ENCODE measurements at places on chromosomes 6 and 20.

DNA sequence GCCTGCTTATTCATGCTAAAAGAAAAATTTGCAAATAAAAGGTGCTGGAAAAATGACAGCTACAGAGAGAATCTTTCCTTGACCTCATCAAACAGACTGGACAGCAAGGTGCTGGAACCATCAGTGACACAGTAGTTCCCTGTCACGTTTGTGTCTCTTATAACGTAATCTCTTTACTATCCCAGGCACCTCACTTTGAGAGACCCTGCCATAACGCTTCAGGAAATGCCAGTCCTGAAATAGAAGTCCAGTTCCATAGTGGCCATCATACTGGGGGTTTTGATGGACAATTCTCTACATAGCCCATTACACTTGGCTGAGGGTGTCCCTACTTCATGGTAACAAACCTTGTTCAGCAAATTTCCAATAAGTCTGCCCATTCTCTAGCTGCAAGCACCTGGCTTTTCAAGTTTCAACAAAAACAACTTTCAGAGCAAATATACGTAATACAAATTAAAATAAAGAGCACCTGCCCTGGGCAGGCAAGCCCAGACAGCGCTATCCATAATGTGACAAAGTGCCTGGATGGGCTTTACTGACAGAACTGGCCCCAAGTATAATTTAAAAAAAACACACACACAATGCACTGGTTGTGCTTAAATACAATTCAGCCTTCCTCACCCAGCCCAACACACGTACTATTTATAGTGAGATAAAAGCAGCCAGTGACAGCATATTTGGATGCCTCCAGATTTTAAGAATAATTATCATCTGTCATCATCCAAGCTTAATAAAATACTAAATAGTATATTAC lies 38.7 kb downstream of the CNKSR3 start:
- DNase-seq, result no peak

- DNase-seq, result no peak
Measured at GRCh38 chr6:157966589-157966977, 15.1 kb upstream of the SYNJ2 start.

DNA sequence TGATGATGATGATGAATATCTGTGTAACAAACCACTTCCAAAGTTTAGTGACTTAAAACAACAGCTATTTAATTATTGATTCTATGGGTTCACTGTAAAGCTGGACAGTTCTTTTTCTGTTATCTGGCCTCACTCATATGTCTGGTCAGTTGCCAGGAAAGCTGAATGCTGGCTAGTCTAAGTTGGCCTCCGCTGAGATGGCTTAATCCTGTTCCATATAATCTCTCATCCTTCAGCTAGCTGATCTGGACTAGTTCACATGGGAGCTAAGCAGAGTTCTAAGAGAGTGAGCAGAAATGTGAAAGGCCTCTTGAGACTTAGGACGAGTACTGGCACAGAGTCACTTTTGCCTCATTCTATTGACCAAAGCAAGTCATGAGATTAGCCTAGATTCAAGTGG lies 334.7 kb upstream of the FLRT3 start:
- no peak for DNase-seq

- DNase-seq, result no peak
Measured at GRCh38 chr20:10318291-10319024, 99.8 kb downstream of the SNAP25 start.

- DNase-seq, result no peak
Measured at GRCh38 chr20:35909176-35909575, 45.1 kb downstream of the SCAND1 start.

- DNase-seq, result no peak
Measured at GRCh38 chr6:142173980-142174379, 26.9 kb downstream of the VTA1 start.

- no peak for DNase-seq
Measured at GRCh38 chr6:145546265-145546664, 189.1 kb downstream of the EPM2A start.

- no peak for DNase-seq
Measured at GRCh38 chr6:20907486-20908071, 373.3 kb downstream of the CDKAL1 start.

DNA sequence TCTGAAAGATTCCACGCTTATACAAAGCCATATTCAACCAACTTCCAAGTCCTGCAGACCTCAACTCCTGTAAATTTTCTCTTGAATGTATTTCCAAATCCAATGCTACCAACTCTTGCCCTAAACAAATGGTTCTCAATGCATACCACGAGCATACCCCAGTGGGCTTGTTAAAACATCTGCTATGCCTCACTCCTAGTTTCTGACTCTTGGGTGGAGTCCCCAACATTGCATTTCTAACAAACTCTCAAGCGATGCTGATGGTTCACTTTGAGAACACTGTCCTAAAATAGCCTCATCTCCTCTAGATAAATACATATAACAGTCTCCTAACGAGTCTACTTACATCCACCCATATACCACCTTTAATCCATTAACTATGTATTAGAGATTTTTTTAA lies 7.3 kb downstream of the HBS1L start:
- DNase-seq, result no peak

DNA sequence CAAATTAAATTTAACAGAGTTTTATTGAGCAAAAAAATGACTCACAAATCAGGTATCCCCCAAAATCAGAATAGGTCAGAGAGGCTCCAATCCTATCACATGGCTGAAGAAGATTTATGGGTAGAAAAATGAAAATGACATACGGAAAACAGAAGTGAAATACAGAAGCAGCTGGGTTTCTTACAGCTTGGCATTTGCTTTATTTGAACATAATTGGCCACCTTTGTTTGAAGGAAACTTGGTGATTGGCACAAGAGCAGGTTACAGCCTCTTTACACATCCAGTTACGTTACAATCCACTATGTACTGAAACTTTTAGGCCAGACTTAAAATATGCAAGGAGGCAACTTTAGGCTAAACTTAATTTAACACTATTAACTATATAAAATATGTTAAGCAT lies 11.7 kb upstream of the TREM2 start:
- DNase-seq, result no peak

DNA sequence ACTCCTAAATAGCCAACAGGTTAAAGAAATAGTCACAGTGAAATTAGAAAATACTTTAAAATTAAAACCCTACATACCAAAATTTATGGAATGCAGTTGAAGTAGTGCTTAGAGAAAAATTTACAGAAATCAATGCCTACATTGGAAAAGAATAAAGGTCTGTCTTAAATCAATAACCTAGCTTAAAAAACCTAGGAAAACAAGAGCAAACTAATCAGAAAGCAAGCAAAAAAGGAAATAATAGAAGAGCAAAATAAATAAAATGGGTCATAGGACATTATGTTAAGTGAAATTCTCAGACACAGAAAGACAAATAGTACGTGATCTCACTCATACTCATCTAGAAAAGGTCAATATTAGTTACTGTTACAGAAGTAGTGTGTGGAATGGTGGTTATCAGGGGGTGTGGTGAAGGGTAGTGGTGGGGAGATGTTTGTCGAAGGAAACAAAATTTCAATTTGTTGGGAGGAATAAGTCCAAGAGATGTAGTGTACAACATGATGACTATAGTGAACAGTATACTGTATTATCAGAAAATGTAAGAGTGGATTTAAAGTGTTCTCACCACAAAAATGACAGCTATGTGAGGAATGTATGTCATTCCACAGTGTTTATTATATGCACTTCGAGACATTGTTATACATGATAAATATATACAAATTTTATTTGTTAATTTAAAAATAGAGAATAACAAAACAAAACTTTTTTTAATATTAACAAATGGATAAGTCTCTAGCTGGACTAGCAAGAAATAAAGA lies 423.6 kb downstream of the CDH26 start:
- DNase-seq, result no peak

DNA sequence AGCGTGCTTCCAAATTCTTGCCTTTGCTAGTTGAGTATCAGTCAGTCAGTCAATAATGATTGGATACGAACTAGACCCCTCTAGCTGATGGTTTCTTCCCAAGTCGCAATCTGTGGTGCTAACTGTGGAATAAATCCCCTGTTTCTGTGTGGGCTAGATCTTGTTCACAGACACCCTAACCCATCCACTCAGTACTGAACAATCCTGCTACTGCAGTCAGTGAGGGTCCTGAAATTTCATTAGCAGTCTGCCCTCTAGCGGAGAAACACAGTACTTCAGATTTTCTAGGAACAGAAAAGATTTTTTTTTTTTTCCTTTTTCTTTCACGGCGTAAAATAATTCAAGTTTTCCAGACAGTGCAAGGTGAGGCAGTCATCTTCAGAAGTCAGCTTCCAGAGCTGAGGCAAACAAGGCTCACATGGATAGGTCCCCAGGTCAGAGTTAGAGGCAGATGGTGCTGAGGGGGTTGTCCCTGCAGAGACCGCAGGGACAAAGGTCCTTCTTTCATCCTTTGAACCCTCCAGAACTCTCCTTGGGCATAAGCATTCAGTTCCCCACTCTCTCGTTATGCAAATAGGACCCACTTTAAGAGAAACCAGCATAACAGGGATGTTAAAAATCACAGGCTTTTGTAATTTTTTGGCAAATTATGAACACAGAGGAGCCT lies 119.6 kb downstream of the SCML4 start:
- DNase-seq, result no peak

DNA sequence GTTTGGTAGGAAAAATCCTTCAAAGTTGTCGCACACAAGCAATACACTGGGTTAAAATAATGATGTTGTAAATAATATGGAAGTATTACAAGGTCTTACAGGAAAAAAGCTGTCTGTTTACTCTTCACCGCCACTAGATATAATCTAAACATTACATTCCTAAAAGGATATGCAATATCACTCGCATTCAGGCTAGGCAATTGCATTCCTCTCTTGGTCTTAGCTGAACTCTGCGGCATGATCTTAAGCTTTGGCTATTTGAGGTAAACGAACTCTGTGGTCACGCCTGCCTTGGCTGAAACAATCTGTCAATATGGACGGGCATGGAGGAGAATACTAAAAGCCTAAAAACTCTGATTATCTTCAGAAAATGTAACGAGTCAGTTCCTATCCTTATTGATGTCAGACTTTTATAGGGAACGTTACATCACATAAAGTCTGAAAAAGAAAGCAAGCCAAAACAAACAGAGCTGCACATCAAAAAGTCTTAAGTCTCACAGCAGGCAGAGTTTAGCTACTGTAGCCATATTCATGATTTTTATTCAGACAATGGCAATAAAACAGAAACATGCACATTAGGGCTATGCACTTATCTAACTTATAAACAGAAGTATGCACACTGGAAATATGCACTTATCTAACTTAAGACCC lies 30.8 kb upstream of the FILIP1 start:
- no peak for DNase-seq

DNA sequence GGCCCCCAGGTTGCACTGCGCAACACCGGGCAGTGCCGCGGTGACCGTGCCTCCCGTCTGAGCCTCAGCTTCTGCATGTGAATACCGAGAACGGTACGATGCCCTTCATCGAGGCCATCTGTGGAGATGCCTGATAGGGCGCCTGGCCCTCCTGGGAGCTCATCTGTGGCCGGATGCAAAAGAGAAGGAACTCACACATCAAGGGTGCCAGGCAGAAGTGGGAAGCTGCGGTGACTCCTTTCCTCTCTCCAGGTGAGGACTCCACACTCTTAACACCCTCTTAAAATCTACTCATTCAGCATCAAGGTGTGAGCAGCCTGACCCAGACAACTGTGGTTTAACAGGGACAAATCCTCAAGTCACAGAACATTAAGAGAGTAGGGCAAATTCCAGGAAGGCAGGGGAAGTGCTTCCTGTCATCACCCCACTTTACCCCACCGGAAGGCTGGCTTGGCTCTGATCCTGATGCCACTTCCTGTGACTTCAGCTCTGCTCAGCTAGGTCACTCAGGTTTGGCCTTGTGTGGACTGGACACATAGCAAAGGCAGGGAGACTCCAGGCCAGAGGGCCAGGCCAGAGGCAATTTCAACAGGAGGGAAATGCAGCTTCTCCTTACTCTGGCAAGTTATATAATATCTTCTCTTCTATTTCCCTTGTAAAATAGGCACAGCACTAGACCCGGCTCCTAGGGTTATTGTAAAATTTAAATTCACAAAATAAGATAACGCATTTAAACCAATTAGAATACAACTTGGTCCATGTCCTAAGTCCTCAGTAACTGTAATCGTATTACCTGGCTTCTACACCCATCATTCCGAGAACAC lies 69.4 kb downstream of the CPNE5 start:
- no peak for DNase-seq

DNA sequence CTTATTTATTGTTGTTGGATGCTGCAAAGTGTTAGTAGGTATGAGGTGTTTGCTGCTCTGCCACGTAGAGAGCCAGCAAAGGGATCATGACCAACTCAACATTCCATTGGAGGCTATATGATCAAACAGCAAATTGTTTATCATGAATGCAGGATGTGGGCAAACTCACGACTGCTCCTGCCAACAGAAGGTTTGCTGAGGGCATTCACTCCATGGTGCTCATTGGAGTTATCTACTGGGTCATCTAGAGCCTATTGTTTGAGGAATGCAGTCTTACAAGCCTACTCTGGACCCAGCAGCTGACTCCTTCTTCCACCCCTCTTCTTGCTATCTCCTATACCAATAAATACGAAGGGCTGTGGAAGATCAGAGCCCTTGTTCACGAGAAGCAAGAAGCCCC lies 12.1 kb downstream of the MICB start:
- DNase-seq, result no peak

DNA sequence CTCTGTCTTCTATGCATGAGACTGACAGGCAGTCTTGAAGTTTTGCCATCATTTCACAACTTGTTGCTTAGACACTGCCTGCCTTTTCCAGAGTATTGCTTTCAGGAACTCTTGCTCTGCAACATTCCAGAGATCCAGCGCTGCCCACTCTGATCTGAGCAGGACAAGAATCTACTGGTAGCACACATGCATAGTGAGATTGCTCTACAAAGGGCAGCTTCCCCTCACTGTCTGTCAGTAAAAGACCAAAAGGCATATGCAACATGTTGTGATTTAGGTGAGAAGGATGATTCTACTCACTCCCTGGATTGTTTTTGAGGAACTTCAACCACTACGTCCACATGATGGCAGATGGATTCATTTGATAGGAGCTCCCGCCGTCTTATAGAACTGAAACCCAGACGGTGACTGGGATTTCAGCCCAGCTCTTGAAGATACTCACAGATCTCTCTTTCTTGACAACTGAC lies 259.1 kb downstream of the ARID1B start:
- DNase-seq, result no peak

- DNase-seq, result no peak
Measured at GRCh38 chr6:41049955-41050354, 3.0 kb upstream of the APOBEC2 start.

DNA sequence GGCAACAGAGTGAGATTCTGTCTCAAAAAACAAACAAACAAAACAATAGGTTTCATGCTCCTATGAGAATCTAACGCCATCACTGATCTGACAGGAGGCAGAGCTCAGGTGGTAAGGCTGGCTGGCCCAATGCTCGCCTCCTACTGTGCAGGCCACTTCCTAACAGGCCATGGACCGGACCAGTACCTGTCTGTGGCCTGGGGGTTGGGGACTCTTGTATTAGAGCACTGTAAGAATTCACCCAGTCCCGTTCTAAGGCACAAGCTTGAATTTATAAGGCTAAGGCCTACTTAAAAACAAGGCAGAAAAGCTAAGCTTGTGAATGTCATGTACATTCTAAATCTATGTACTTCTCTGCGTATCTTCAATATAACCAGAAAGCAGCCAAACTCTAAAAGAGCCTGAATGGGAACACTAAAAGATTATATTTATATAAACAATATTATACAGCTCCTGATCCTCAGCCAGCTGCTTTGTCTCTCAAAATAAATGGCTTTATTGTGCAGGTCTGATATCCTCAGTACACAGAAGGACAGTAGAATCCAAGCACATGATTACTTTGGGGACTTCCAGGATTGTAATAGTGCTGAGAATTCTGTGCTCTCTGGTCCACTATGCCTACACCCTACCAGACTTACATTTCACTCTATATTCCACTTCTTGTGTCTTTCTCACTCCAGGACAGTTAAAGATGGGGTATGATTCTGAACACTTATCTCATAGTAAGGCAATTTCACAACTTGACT lies 64.5 kb upstream of the DST start:
- DNase-seq, result no peak

- DNase-seq, result no peak
Measured at GRCh38 chr20:62765021-62765420, 31.3 kb upstream of the MRGBP start.
